ENCODE measurements at places on chromosomes 2 and 18.
A peak's percentile ranks its signal among the peaks of the same experiment; 100 is the strongest.

DNA sequence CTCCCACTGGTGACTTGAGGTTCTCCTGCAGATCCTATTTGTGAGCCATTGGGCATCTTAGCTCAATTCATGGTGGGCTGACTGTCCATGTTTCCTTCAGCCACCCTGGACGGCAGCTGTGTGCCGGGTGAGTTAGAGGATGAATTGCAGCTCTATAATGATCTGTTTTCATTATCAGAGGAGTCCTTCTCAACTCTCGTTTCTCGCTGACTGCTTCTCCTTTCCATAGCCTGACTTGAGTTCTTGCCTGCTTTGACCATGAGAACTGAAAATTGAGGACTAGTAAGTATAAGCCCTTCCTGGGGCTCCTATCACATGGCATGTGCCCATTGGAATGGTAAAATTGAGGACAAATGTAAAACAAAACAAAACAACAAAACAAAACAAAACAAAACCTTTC is 121.8 kb downstream of the CDC42EP3 start:
- no peaks in the 10 kb centered on the region for H3K36me3 ChIP-seq
- no peaks in the 10 kb centered on the region for H3K4me1 ChIP-seq
- H3K27me3 ChIP-seq: no peaks in the 10 kb centered on the region
- H3K4me3 ChIP-seq: no peak overlapping the region

DNA sequence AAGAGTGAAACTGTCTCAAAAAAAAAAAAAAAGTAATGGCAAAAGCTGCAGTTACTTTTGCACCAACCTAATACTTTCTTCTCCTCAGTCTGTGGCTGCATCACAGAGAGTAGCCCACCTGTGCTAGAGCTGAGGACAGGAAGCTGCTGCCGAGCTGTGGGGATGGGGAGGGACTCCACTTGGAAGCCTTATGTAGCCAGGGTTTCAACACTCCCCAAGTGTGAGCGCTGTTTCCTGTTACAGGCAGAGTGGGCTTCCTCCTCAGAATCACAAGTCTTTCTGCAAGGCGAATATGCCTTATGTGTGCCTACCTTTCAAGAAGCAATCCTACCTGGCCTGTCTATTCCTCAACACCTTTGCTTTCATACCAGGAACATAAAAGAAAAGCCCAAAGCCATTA is 36.3 kb upstream of the CYP27C1 start:
- no peak overlapping the region for H3K4me3 ChIP-seq
- DNase-seq: no peak
- H3K27me3 ChIP-seq: no peaks in the 10 kb centered on the region
- H3K36me3 ChIP-seq: peaks cover 6% of the 10 kb centered on the region

- H3K36me3 ChIP-seq: no peaks in the 10 kb centered on the region
- no peak overlapping the region for H3K4me3 ChIP-seq
- no peak overlapping the region for H3K27ac ChIP-seq
Observed at GRCh38 chr2:77458216-77458615, 64.0 kb downstream of the LRRTM4 start.

DNA sequence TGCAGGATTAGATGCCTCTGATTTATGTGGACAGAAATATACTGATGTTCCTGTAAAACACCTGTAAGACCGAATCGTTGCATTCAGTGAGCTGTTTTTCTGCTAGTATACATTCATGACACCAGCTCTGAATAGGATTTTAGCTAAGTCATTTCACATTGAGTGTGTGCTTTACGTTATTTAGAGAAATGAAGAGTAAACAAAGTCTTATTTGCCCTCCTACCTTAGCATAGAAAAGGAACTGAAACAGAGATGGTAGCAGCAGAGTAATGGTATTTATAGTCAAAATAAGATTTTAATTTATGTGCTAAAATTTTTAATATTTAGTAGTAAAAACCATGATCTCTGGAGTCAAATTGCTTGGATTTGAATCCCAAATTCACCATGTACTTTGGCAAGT is 168.0 kb downstream of the CERS6 start:
- no peak for DNase-seq
- H3K27me3 ChIP-seq: no peaks in the 10 kb centered on the region
- H3K36me3 ChIP-seq: no peaks in the 10 kb centered on the region

DNA sequence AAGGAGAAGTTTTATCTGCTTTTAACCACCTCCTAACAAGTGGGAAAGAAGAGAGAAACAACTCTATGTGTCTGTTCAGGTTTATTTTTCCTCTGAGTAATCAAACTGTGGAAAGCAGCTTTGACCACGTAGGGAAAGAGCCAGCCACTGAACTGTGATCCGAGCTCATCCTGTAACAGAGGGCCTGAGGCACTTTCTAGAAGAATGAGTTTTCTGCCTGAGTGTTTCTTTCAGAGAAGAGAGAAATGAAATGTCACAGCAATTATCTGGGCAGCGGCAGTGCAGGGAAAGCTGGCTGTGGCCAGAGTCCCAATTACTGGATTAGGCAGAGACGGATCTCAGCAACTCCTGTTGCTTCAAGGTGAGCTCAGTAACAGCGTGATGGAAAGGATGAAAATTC is 151.9 kb downstream of the CD226 start:
- H3K4me1 ChIP-seq: no peaks in the 10 kb centered on the region
- no peaks in the 10 kb centered on the region for H3K36me3 ChIP-seq
- no peaks in the 10 kb centered on the region for H3K27me3 ChIP-seq
- H3K4me3 ChIP-seq: no peak overlapping the region

GRCh38 chr2:118672571-118673158 is 174.8 kb downstream of the EN1 start:
- H3K27ac ChIP-seq: no peak overlapping the region
- no peaks in the 10 kb centered on the region for H3K4me1 ChIP-seq
- no peak for DNase-seq
- H3K4me3 ChIP-seq: no peak overlapping the region
- H3K27me3 ChIP-seq: no peaks in the 10 kb centered on the region
- no peaks in the 10 kb centered on the region for H3K36me3 ChIP-seq

DNA sequence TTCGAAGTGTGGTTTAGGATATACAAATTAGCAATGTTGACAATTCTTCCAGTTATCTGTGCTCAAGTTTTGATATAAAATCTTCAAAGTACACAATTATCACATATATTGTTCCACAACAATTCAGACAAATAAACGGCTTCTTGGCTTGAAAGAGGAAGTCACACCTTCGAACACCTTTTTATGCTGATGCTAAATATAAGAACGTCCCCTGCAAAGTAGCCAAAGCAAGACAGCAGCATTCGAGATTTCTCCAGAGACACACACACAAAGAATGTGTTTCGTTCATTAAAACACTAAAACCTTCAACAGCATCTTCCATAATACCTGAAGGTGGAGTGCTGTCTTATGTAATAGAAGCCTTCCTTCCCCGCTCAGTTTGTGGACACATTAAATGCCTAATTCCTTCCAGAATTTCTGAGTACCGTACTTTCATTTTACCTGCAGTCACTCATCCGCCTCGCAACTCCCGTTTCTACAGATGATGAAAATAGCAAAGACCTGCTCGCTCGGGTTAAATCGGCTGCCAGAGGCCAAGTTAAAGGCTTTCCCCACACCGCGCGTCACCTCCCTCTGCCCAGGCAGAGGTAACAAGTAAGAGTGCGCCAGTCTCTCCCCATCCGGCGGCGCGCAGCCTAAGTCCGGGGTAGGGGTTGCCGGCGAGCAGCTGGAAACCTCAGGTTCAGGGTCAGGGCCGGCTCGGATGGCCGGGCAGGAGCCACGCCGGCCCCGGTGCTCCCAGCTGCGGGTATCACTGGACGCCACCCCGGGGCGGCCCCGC is 847 bp downstream of the SERPINE2 start:
- peak overlapping the region; percentile 80 for H3K4me3 ChIP-seq
- H3K27me3 ChIP-seq: no peaks in the 10 kb centered on the region
- no peaks in the 10 kb centered on the region for H3K4me1 ChIP-seq
- no peaks in the 10 kb centered on the region for H3K36me3 ChIP-seq
- H3K27ac ChIP-seq: no peak overlapping the region

- no peak overlapping the region for H3K27ac ChIP-seq
- DNase-seq: peak; percentile 9
- H3K36me3 ChIP-seq: no peaks in the 10 kb centered on the region
- H3K4me3 ChIP-seq: no peak overlapping the region
- no peaks in the 10 kb centered on the region for H3K4me1 ChIP-seq
Observed at GRCh38 chr18:78021196-78021595, 771.5 kb downstream of the GALR1 start.

DNA sequence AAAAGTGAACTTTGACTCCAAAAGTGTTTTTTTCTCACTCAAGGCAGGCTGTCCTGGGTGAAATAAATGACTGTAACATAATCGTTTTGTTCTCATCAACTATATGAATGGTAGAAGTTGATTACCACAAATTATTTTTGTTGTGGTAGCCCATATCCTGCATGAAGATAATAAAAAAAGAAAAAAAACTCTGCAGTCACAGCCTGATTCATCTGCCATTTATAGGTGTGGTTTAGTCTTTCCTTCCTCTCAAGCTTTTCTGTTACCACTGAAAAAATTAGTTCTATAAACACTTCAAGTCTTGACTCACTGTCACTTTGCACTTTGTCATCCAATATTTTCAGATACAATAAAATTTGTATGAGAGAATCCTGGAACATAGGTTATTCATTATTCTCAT is 522.0 kb downstream of the PLCL1 start:
- no peak overlapping the region for H3K4me3 ChIP-seq
- no peaks in the 10 kb centered on the region for H3K27me3 ChIP-seq
- no peak overlapping the region for H3K27ac ChIP-seq

Measured in kidney (tissue), 22 donors.